ENCODE measurements at places on chromosomes 13 and 19.

- DNase-seq: no peak
Measured at GRCh38 chr19:46068345-46069258, 27.8 kb upstream of the IGFL4 start.

DNA sequence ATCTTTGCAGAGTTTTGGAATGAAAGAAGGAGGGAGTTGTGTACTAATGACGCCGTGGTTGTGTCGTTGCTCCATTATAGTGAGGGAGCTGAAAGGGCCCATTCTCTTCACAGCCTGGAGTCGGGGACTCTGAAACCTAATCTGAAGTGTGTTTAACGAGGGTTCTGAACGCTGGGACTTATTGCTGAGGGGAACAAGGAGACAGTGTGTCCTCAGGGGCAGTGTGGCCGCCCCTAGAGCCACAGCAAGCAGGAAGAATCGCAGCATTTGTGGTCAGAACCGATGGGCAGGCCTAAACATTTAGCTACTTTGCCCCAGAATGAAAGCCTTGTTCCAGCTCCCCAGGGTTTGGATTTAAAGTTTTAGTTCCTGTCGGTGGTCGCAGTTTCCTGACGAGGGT lies 156.4 kb upstream of the RNF113B start:
- no peak for DNase-seq

DNA sequence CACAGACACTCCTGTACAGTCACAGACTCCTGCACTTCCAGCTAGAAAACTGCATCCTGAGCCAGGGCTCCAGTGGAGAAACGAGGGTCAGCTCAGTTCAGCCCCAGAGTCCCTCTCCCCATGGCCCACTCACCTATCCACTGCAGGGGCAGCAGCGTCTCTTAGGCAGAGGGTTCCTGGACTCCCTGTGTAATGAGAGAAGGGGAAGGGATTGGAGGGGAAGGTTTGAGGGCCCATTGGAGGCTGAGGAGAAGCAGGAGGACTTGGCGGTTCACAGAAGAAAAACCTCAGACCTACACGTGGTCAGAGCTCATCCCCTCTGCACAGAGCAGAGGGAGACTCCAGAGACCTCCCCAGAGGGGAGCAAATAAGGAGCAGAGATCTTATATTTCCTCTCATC lies 9.2 kb upstream of the CEACAM18 start:
- DNase-seq: no peak

DNA sequence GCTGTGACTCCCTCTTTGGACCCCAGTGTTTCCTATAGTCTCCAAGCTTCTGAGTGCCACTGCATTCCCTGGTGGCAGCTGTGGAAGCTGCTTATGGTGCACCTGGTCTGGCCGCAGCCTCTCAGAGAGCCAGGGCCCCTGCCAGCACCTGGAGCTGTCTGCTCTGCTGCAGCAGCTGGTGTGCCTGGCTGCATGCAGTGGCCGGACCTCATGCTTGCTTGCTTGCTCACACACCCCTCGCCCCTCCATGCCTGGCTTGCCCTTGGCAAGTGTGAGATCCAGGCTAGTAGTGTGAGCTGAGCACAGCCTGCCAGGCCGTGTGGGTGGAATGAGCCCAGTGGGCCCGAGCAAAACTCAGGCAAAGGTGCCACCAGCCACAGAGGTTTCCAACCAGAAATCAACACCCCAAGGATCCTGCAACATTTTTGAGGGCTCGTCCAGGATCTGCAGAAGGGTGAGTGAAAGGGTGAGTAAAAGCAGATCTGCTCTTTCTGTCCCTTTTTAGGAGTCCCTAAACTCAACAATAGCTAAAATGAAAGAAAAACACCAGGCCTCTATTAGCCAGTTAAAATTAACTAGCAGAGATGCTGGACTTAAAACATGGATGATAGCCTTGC lies 7.6 kb upstream of the MLLT1 start:
- no peak for DNase-seq

Data from left lobe of liver (tissue), 2 donors.